H9 (cell line): ENCODE measurements at places on chromosomes 16 and 17.

DNA sequence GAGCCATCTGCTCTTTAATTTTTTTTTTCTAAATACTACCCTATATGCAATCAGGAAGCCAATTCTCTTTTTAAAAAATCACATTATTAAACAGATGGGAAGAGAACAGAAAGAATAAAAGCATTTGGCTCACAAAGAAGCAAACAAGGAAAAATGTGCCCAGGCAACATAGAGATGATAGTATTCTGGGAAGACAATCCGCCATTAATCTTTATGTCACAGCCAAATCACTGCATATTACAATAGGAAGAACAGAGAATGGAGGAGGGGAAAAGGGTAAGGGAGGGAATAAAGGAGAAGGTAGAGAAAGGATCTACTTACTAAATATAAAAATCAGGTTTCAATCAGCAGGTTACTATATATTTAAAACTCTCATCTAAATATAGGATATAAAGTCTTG, 34.3 kb downstream of the STAT5B start:
- DNase-seq, result no peak
- no peaks in the 10 kb centered on the region for H3K27me3 ChIP-seq
- no peaks in the 10 kb centered on the region; the same call in 2 of the 3 replicates for H3K36me3 ChIP-seq

DNA sequence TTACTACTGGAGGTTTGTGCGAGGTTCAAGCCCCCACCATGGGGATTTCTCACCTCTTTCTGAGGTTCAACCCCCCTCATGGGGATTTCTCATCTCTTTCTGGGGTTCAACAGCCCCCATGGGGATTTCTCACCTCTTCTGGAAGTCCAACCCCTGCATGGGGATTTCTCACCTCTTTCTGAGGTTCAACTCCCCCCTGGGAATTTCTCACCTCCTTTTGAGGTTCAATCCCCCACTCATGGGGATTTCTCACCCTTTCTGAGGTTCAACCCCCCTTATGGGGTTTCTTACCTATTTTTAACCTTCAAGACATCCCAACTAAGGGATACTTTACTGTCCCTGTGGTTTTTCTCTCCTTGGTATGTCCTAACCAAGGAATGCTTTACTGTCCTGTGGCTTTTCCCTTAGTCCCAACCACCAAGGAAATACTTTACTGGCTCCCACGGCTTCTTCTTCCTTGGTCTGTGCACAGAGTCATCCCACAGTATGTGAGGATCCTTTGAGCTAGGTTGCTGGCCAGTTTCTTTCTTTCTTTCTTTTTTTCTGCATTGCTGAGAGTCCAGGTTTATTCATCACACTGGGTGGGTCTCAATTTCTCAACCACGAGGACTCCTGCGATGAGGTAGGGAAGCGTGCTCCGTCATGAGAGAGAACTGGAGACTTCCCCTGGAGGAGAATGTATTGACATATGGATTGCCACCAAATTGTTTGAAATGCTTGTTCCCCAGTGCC, 2140.2 kb downstream of the TP53TG3F start:
- DNase-seq, result no peak
- H3K27me3 ChIP-seq, result no peaks in the 10 kb centered on the region
- no peak overlapping the region for H3K4me3 ChIP-seq
- H3K4me1 ChIP-seq, result no peaks in the 10 kb centered on the region
- H3K27ac ChIP-seq, result no peak overlapping the region

- H3K36me3 ChIP-seq, result no peaks in the 10 kb centered on the region
- no peak overlapping the region for H3K27ac ChIP-seq
- no peak for DNase-seq
- no peaks in the 10 kb centered on the region for H3K4me1 ChIP-seq
- no peaks in the 10 kb centered on the region for H3K27me3 ChIP-seq
- no peak overlapping the region for H3K4me3 ChIP-seq
Observed at GRCh38 chr16:59148056-59148768, 414.1 kb upstream of the GOT2 start.

GRCh38 chr17:12789481-12790248, at the start of gene ARHGAP44:
Gene ARHGAP44, plus strand, starts transcription at chr17:12789498. Its CDS starts 341 bp downstream, at chr17:12789839.
- H3K4me1 ChIP-seq, result peaks cover 10% of the 10 kb centered on the region
- peaks cover 2% of the 10 kb centered on the region; the same call in 1 of the 3 replicates for H3K36me3 ChIP-seq
- no peak within 1 kb of the TSS for H3K27ac ChIP-seq
- peak within 1 kb of the TSS; percentile 95 for H3K4me3 ChIP-seq
- no peaks in the 10 kb centered on the region for H3K27me3 ChIP-seq

GRCh38 chr17:2797637-2798036, 1.4 kb downstream of the RAP1GAP2 start:
- DNase-seq, result no peak
- no peak overlapping the region for H3K4me3 ChIP-seq
- no peaks in the 10 kb centered on the region for H3K36me3 ChIP-seq
- H3K27me3 ChIP-seq, result no peaks in the 10 kb centered on the region
- no peaks in the 10 kb centered on the region for H3K4me1 ChIP-seq
- H3K27ac ChIP-seq, result no peak overlapping the region
